NT2/D1 (cell line): ENCODE measurements at places on chromosomes 3 and 15.

- DNase-seq: no peak
Measured at GRCh38 chr3:126540951-126541627, 17.1 kb downstream of the CHST13 start.

DNA sequence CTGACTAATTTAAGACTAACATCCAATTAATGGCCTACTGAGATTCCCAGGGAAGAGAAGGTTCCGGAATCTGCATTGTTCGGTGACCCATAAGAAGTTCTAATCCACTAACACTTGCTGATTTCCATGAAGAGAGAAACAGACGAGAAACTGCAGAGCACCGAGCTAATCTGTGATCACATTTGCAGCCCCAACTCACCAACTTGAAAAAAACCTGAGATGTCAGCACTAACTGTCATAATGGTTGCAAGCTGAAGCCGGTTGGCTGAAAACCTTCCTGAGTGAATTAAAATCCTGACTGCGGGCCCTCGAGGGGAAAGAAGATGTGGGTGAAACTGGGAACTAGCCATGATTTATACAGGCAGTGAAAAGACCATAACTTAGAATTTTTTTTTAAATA, 204.8 kb upstream of the IGF1R start:
- no peak for DNase-seq

DNA sequence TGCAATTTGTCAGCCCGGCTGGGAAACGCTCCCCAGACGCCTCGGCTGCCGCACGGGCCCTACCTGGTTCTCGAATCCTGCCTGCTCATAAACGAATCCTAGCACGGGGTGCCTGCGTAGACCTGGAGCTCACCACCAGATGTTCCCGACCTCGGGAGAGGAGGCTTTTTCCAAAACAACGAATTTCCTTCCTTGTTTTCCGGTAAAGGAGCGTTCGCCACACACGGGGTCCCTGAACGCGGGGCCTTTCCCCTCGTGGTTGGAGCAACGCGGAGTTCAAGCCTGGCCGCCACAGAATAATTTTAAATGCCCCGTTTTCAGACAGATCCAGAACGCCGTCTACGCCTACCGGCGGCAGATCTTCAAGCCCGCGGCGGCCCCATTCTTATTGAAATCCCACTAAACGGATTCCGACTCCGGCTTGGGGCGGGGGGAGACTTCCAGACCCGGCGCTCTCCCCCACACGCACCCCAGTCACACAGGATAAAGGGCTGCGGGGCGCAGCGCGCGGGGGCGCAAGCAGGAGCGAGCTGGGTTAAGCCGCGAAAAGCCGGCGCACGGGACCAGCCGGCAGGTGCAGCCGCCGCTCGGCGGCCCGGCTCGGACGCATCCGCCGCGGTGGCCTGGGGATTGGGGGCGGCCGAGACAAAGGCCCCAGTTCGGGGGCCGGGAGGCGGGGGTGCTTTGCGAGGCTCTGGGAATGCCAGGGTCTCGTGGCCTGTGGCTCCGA, 895 bp downstream of the GATA2 start:
- DNase-seq: no peak

DNA sequence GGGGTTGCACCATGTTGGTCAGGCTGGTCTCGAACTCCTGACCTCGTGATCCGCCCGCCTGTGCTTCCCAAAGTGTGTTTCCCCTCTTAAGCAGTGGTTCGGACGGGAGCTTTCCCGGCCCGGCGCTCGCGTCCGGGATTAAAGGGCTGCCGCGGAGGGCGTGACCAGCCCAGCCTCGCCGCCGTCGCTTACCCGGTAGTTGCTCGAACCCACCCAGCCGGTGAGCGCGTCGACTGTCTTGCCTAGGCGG, 513 bp downstream of the CLASP2 start:
- DNase-seq: peak; percentile 50

- no peak for DNase-seq
Measured at GRCh38 chr3:183514021-183514420, 41.5 kb downstream of the KLHL6 start.
